HS-27A (cell line): ENCODE measurements at places on chromosomes 13 and 19.

- peak; percentile 22 for DNase-seq
These were observed 434 bp upstream of the FNDC3A start for GRCh38 chr13:48975101-48975855.

GRCh38 chr13:99870541-99870940 is 101.0 kb downstream of the ZIC5 start:
- DNase-seq, result no peak

- DNase-seq, result no peak
These were observed 23.4 kb upstream of the ZNF561 start for GRCh38 chr19:9644472-9644871.

DNA sequence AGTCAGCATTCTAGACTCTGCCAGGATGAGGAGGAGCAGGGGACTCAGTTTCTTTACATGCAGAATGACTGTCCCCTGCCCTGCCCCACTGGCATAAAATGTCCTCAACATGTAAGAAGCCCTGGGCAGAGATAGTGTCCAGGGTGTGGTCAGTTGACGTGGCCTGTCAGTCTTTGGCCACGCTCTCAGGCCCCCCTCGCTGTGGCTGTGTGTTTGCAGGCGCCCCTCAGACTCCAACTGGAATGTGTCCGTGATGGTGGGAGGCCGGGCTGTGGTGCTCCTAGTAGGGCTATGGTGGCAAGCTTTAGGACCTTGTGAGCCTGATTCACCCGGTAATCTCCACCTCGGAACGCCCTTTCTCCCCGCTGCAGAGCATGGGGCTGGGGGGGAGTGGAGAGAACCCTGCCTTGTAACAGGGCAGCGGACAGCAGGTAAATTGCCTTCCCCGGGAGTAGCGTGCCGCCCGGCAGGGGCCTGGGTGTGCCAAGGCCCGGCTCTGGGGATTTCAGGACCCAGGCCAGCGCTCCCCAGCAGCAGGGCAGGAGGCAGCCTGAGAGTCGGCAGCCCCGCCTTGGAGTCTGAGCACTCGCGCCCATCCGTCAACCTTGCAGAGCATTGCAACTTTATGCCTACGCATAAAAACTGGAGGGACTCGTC is 62.3 kb downstream of the CHST8 start:
- no peak for DNase-seq

- no peak for DNase-seq
These were observed 2.1 kb upstream of the CEACAM19 start for GRCh38 chr19:44668985-44669764.

DNA sequence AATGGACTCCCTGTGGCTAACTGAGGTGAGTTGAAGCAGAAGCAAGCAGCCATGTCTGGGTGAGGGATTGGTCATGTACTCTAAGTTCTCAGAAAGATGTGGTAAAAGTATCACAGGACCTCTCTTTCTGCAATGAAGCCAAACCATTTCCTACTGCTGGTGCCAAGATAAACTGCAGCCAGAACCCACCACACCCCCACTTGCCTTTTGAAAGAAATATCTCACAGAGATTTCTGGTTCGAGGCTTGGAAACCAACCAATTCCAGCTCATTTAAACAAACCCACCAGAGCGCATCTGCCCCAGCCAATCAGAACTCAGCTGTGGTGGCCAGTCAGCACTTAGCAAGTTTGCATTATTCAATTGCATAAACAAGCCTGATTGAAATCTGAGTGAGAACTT is 204.5 kb upstream of the ATXN8OS start:
- no peak for DNase-seq

GRCh38 chr19:39998501-39998900 is 1.6 kb downstream of the ZNF546 start:
- no peak for DNase-seq

- DNase-seq, result no peak
These were observed 14.7 kb downstream of the TEX30 start for GRCh38 chr13:102758842-102759241.

DNA sequence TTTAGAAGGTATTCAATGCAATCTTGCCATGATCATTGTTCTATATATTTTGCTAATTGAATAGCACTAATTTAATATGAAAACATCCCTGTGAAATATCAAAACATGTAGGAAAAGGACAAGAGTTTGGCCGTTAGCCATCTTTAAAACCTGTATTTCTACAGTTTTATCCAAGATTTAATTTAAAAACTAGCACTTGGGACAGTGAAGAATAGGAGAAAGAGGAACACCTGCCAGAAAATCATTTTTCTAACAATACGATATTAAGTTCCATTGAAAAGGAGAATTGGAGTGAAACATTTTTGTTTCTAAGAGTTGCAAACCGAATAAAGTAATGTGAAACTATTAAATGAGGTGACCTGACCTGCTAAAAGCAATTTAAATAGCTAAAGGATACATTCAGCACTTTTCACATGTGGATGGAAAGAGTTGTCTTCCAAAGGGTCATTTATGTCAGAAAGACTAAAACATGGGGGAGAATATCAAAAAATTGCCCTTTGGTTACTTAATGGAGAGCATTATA is 1673.6 kb upstream of the MIR17HG start:
- no peak for DNase-seq

- no peak for DNase-seq
These were observed 60.7 kb upstream of the RFXAP start for GRCh38 chr13:36758345-36758744.

- no peak for DNase-seq
These were observed 6.0 kb downstream of the SPRED3 start for GRCh38 chr19:38394488-38394887.

GRCh38 chr13:72431981-72432682 is 295.3 kb downstream of the MZT1 start:
- DNase-seq, result no peak

- DNase-seq, result no peak
These were observed 23.6 kb downstream of the ZNF541 start for GRCh38 chr19:47549261-47549862.

GRCh38 chr13:89136678-89137077 is 1465.5 kb downstream of the SLITRK5 start:
- no peak for DNase-seq

DNA sequence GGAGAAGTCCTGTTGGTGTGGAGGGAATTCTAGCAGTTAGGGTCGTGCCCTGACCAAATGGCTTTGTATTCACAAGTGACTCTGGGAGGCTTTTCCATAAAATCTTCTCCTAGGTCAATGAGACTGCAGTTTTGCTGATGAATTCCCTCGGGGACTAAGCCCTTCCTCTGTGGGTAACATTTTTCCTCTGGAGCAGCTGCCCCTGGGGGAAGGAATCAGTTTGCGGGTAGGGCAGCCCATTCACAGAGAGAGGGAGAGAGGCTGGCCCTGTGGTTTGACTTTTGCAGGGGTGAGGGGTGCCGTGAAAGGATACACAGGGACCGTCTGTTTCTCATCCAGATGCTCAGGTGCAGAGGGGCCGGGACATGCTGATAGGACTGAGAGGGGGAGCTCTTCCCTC is 67.3 kb downstream of the ERICH6B start:
- no peak for DNase-seq
